ENCODE measurements at places on chromosomes 6 and 20. TPM values are rescaled to one million over a fixed set of nuclear protein-coding genes. Genes with fewer than 3 reads are reported as not detected.

GRCh38 chr20:17843246-17844132 is 125.1 kb downstream of the SNX5 start:
- DNase-seq, result peak; percentile 93
- no peaks in the 10 kb centered on the region for H3K27me3 ChIP-seq
- H3K27ac ChIP-seq, result peak overlapping the region; percentile 85
- no peak overlapping the region for H3K4me3 ChIP-seq
- H3K36me3 ChIP-seq, result no peaks in the 10 kb centered on the region

- H3K27me3 ChIP-seq, result no peaks in the 10 kb centered on the region
- H3K36me3 ChIP-seq, result no peaks in the 10 kb centered on the region
- H3K4me3 ChIP-seq, result no peak overlapping the region
- no peaks in the 10 kb centered on the region for H3K4me1 ChIP-seq
Observed at GRCh38 chr6:131523988-131524673, 48.9 kb upstream of the ARG1 start.

GRCh38 chr20:24483435-24484080 is 14.1 kb downstream of the SYNDIG1 start:
- H3K27me3 ChIP-seq, result no peaks in the 10 kb centered on the region
- no peaks in the 10 kb centered on the region for H3K4me1 ChIP-seq
- no peaks in the 10 kb centered on the region for H3K36me3 ChIP-seq
- no peak for DNase-seq
- H3K27ac ChIP-seq, result no peak overlapping the region

DNA sequence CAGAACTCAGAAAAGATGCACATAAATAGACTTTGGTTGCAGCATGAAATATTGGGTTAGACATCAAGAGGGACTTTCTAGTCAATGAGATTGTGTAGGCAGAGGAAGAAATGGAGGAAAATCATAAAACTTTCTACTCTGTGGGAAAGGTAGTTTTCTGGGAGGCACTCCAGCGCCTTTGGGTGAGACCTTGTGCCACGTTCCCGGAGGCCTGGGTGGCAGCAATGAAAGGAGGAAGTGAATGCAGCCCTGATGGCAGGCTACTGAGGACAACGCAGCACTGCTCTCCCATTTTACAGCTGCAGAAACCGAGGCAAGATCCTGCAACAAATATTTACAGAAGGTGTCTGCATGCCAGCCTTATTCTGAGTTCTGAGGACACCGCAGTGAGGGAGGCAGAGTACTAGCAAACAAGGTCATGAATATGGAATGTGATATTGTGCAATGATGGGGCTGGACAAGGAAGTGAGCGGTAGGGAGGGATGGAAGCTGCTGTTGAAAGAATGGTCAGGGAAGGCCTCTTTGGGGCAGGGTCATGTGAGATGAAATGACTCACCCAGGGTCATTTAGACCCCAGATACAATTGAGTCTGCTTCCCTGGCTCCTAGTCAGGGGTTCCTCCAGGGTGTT is 159.1 kb downstream of the TFAP2C start:
- H3K27ac ChIP-seq, result no peak overlapping the region
- H3K4me3 ChIP-seq, result no peak overlapping the region
- no peaks in the 10 kb centered on the region for H3K4me1 ChIP-seq
- H3K27me3 ChIP-seq, result no peaks in the 10 kb centered on the region

DNA sequence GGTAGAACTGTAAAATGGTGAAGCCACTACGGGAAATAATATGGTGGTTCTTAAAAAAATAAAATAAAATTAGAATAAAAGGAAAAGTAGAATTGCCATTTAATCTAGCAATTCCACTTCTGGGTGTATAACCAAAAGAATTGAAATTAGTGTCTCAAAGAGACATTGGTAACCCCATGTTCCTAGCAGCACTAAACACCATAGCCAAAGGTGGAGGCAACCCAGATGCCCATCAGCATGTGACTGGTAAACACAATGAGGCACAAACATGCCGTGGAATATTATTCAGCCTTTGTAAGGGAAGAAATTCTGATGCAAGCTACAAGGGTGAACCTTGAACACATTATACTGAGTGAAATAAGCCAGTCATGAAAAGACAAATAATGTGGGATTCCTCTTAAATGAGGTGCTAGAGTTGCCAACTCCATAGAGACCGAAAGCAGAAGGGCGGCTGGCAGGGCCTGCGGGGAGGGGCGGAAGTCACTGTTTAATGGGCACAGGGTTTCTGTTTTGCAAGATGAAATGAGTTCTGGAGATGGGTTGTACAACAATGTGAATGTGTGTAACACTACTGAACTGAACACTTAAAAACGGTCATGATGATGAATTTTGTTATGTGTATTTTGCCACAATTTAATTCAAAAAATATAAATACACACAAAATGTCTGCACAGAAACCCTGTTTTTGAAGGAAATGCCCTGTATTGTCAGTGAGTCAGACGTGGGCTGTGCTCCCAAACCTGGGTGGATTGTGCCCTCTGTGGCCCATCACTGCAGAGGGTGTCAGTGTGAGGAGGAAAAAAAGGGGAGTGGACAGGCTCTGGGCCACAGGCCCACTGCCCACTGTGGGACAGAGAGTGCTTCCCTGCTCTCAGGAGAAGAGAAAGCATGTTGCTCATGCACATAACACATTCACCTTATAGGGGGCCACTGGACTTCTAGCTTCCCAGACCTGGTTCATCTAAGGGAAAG is 49.6 kb upstream of the CD93 start:
- H3K4me3 ChIP-seq, result no peak overlapping the region
- no peaks in the 10 kb centered on the region for H3K4me1 ChIP-seq
- no peak overlapping the region for H3K27ac ChIP-seq
- no peak for DNase-seq
- H3K36me3 ChIP-seq, result no peaks in the 10 kb centered on the region

DNA sequence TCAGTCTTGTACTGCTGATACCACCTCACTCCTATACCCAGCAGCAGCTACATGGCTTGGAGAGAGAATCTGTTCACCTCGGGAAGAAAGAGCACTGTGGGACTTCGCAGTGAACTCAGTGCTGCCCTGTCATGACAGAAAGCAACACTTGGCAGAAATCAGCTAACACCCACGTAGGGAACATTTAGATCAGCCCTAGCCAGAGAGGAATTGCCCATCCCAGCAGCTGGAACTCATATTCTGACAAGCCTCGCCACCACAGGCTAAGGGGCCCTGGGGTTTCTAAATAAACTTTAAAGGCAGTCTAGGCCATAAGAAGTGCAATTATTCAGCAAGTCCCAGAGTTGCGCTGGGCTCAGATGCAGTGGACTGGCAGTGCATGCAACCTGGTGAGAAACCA is 1266.8 kb downstream of the GRIK2 start:
- DNase-seq, result no peak
- H3K27me3 ChIP-seq, result no peaks in the 10 kb centered on the region
- H3K4me3 ChIP-seq, result no peak overlapping the region

GRCh38 chr6:5061152-5061551 is 24.0 kb upstream of the PPP1R3G start:
- no peak for DNase-seq
- no peaks in the 10 kb centered on the region for H3K27me3 ChIP-seq
- H3K27ac ChIP-seq, result no peak overlapping the region
- no peaks in the 10 kb centered on the region for H3K36me3 ChIP-seq

DNA sequence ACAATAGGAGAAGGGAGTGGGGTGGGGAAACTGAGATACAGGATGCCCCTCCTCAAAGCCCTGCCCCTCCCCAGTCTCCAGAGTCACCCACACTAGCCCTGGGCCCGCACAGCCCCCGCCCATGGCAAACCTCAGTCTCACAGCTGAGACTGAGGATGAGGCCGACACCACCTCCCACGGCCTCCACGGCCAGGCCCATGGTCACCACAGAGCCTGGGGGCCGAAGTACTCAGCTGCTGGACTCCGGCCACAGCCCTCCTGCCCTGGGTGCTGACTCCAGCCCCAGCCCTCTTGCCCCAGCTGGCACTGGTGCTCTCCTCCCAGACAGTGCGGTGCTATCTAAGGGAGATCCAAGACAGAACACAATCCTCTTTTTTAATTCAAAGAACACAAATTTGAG is 176.1 kb downstream of the TTLL2 start:
- H3K4me3 ChIP-seq, result no peak overlapping the region
- H3K27ac ChIP-seq, result no peak overlapping the region
- no peaks in the 10 kb centered on the region for H3K36me3 ChIP-seq
- no peak for DNase-seq

- H3K4me3 ChIP-seq, result no peak overlapping the region
- DNase-seq, result no peak
- H3K4me1 ChIP-seq, result peaks cover 6% of the 10 kb centered on the region
- no peaks in the 10 kb centered on the region for H3K27me3 ChIP-seq
- H3K36me3 ChIP-seq, result no peaks in the 10 kb centered on the region
Observed at GRCh38 chr6:111784433-111784832, 88.8 kb downstream of the FYN start.

DNA sequence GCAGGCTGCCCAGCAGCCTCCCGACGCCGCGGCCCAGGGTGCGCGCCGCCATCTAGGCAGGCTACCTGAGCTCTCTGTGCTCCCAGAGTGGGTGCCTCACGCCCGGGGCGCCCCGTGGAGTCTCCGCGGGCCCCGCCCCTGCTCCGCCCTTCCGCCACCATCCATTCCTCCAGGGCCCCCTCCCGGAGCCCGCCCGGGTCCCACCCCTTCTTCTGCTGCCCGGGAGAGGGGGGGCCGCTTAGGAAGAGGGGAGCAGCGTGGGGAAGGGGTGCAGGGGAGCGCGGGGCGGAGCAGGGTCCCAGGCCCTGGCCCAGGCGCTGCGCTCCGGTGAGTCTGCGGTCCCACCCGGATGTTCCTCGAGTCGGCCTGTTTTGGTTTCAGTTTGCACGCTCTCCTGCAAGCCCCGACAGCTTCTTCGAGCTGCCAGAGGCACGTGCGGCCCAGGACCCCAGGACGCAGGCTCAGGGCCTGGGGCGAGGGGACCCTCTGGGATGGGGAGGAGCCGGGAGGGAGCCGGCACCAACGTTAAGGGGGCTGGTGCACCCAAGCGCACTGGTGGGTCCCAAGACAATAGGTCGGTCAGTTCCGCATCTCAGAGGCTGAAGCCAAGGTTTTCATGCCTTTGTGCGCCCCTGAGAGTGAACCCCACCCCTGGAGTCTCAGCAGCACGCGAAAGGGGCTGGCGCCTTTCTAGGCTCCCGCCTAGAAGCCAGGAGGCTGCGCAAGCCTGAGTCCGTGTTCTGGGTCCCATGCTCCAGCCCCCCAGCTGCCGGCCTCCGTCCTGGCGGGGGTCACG is at the start of gene ACSS1:
Gene ACSS1 (minus strand): TSS at position 89 of the 796 bp plus-strand sequence. CDS start 37 bp downstream, at position 52.
- H3K4me3 ChIP-seq, result peak within 1 kb of the TSS; percentile 90
- H3K27me3 ChIP-seq, result no peaks in the 10 kb centered on the region
- DNase-seq, result peak; percentile 82
- peaks cover 29% of the 10 kb centered on the region for H3K4me1 ChIP-seq
- peak within 1 kb of the TSS; percentile 96 for H3K27ac ChIP-seq

DNA sequence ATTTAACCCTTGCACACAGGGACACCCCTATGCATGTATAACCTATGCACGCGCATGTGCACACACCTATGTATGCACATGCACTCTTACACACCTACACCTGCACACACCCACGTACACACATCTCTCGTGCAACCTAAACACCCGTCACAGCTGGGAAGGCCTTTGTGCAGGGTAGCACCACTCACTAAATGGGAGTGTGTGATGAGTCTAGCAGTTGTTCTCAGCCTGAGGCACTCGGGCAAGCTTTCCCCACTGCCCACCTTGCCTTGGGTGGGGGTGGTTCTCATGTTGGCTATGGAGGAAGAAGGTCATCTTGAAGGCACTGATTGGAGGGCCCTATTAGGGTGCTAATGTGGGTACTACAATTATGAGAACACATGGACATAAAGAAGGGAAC is 85.8 kb downstream of the DLL1 start:
- H3K27me3 ChIP-seq, result no peaks in the 10 kb centered on the region
- DNase-seq, result no peak
- H3K36me3 ChIP-seq, result no peaks in the 10 kb centered on the region
- H3K4me1 ChIP-seq, result no peaks in the 10 kb centered on the region
- H3K27ac ChIP-seq, result no peak overlapping the region
- H3K4me3 ChIP-seq, result no peak overlapping the region

DNA sequence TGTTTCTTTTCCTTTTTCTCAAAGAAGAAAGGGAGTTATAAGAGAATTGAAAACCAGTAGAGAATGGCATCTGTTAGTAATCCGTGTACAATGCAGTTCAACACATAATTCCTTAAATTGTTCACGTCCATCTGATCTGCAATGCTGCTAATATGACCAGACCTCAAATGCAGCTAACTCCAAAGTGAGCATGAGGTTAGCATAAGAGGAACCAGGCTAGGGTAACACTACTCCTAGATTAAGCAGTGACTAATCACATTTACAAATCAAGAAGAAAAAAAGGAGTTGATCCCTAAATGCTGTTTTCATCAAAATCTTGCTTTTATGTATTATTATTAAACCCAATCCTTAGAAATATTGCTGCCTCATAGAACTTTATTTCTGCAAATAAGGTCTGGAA is 432.7 kb upstream of the ARID1B start:
- no peak overlapping the region for H3K4me3 ChIP-seq
- no peaks in the 10 kb centered on the region for H3K27me3 ChIP-seq
- DNase-seq, result no peak
- no peaks in the 10 kb centered on the region for H3K4me1 ChIP-seq
- no peak overlapping the region for H3K27ac ChIP-seq

DNA sequence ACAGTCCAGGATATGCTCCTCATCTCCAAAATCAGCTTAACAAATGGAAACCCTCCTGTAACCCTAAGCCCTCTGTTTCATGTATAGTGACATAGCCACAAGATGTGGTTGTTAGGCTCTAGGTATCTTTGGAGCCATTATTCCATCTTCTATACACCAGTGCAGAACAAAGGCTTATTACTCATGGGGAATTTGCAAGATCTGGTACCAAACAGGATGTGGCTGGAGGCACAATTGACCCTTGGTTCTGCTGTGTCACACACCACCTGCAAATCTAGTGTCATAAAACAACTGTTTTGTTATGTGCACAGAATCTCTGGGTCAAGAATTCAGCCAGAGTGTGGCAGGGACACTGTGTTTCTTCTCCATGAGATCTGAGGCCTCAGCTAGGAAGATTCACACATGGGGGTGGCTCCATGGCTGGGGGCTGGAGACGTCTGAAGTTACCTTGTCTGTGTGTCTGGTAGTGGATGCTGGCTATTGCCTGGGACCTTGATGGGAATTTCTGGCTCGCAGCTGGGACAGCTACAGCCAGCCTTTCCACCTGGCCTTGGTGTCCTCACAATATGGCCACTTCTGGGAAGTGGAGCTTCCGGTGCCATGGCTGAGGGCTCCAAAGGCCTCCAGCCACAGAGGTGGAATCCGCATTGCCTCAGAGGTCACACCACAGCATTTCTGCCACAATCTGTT is 369.9 kb downstream of the CDH26 start:
- H3K27me3 ChIP-seq, result no peaks in the 10 kb centered on the region
- H3K4me1 ChIP-seq, result no peaks in the 10 kb centered on the region
- no peaks in the 10 kb centered on the region for H3K36me3 ChIP-seq

- H3K27me3 ChIP-seq, result no peaks in the 10 kb centered on the region
Observed at GRCh38 chr6:55379895-55380294, 52.6 kb downstream of the GFRAL start.

LY6G6D gene
- not detected for total RNA-seq

BAG2 gene
- total RNA-seq, result 7.7 TPM

SULF2 gene
- total RNA-seq, result 194 TPM

BPI gene
- total RNA-seq, result not detected

KHDC1 gene
- total RNA-seq, result 1.9 TPM

Measured in ascending aorta (tissue), 2 donors.